Ureter (tissue), 1 donor: ENCODE measurements at places on chromosomes 4 and X. TPM values are rescaled to one million over a fixed set of nuclear protein-coding genes. Genes with fewer than 3 reads are reported as not detected.

The MAGIX gene
- total RNA-seq, result 12.8 TPM

The CRLF2 gene
- 0.42 TPM for total RNA-seq

The ANAPC10 gene
- total RNA-seq, result 24.9 TPM

The CT45A7 gene
- total RNA-seq, result not detected

The COQ2 gene
- total RNA-seq, result 14.5 TPM

The KCNE5 gene
- total RNA-seq, result 0.26 TPM

The TBC1D19 gene
- 17.0 TPM for total RNA-seq
